Activated CD4-positive, alpha-beta T cell treated with anti-CD3 and anti-CD28 coated beads, Interleukin-2, amount 50 U/mL, for 48 hours (primary cell): ENCODE measurements at places on chromosomes 3 and 15.

GRCh38 chr15:55197719-55198118 lies 978 bp upstream of the RSL24D1 start:
- no peak for DNase-seq

DNA sequence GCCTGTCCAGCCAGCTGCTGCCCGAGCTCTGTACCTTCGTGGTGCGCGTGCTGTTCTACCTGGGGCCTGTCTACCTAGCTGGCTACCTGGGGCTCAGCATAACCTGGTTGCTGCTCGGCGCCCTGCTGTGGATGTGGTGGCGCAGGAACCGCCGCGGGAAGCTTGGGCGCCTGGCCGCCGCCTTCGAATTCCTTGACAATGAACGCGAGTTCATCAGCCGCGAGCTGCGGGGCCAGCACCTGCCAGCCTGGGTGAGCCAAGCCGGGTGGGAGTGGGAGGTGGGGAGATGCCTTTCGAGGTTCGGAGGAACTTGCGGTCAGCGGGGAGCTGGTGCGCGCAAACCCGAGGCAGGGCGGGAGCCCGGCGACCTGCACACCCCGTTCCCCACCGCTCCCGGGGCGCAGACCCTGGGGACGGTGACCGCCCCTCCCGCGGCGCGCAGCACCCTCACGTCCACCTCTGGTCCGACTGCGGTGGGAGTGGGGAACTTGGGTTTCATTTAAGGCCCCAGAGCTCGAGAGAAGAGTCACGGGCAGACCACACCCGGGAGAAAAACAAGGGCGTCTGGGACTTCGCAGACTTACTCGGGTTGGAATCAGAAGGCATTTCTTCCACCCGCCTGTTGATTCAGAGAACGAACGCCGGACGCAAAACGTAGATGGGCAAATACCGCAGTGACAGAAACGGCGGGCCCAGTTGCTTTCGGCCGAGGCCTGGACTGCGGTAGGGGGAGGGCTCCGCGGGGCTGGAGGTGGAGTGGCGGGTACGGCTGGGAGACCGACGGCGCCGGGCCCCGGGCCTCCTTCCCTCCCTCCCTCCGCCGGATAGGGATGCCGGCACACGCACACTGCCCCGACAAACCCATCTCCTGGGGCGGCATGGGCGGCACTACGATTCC lies 708 bp downstream of the ESYT3 start:
- DNase-seq = peak; percentile 26

DNA sequence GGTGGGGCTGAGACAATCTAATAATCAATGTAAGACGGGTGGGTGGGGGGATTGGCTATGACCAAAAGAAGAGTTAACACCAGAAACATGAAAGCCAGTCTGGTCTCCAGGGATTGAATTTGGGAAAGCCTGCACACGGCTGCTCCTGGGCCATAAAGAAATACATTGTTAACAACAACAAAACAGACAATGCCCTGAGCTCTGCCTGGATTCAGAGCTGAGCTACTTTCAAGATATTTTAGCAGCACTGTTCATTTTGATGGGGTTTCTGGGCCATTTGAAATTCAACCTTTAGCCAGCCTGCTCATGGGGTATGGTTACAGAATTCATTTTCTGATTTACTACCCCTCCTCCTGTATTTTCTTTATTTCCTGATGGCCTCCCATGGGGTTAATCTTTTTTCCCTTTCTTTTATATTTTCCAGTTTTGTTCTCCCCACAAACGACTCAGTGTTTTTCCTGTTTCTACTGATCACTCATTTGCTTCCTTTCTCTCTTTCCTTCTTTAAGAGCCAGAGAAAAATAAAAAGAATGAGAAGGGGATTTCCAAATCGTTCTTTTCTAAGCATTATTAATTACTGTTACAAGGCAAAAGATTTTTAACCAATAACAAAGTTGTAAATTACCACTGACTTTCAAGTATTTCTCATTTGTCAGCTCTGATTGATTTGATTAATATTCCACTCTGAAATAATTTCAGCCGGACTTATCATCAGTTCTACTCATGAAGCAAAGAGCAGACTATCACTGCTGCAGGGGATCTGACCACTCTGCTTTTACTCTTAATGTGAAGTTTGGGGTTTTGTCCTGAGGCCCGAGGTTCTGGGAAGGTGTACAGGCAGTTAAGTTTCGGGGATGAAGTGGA lies 19.6 kb downstream of the NR2F2 start:
- DNase-seq = no peak

DNA sequence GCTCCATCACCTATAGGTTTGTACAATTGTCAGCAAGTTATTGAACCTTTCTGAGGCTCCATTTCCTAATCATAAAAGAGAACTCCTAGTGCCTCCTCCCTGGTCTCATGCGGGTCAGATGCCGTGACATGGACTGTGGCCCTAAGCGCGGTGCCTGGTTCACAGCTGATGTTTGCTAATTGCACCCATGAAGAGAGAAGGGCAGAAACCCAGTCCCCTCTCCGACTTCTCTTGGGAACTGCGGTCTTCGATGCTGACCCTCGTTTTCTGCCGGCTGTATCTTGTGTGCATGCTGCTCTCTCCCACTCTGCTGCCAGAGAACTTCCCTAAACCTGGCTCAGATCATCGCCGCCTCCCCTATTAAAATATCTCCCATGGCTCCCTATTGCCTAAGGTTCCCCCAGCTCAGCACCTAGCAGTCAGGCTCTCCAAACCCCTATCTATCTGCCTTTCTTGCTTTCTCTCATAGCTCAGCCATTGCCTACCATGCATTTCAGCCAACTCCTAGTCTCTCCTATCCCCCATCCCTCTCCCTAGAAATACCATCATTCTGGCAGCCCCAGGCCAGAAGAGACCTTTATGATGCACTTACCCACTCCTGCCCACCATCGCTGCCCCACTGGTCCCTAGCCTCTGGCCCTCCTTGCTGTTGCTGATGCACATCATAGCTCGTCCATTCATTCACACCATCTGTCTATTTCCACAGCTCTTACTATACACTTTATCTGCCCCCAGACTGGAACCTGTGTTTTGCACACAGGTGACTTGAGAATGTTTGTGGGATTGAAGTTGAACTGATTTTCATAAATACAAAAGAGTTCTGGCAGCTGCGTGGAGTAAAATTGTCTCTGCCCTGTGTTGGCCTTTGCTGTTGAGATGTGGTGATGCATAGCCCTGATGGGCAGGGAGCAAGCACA lies 6.6 kb downstream of the ISG20 start:
- peak; percentile 1 for DNase-seq

DNA sequence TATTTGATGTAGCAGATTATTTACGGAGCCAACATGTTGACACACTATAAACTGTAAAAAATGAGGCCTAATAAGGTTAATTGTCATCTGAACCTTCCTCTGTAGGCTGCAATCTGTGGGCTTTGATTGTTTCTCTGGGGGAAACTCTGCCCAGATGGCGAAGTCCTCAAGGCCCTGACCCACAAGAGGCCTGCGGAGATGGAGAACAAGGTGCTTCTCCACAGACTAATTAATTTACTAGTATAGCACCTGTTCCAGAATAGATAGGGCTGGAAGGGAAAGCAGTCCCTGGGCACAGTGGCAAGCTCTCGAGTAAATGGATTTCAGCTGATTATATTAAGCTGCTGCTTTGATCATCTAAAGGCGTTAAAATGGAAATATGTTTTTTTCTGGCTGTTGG lies 338.8 kb upstream of the DNAJC19 start:
- DNase-seq = no peak

GRCh38 chr3:174336784-174337183 lies 522.4 kb upstream of the NAALADL2 start:
- DNase-seq = no peak

GRCh38 chr15:85828126-85828525 lies 33.4 kb upstream of the KLHL25 start:
- no peak for DNase-seq

- peak; percentile 65 for DNase-seq
Measured at GRCh38 chr15:84570164-84570735, 30.6 kb upstream of the ZSCAN2 start.
